ENCODE measurements at places on chromosomes 13 and 19.

- no peak for DNase-seq
Measured at GRCh38 chr13:87147076-87147475, 524.1 kb upstream of the SLITRK5 start.

GRCh38 chr19:50203281-50204080 is at the start of gene MYH14:
Gene MYH14 (plus strand): TSS chr19:50203622. CDS start chr19:50210366, 6,744 bp downstream.
- DNase-seq = no peak

DNA sequence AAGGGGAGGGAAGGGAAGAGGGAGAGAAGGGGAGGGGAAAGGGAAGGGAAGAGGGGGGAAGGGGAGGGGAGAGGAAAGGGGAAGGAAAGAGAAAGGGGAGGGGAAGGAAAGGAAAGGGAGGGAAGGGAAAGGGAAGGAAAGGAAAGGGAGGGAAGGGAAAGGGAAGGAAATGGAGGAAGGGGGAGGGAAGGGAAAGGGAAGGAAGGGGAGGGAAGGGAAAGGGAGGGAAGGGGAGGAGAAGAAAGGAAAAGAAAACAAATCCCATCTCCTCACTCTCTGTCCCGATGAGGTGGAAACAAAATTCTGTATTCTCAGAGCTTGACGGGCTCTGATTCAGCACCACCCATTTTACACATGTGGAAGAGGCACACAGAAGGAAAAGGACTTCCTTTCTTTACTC is 51.4 kb upstream of the SIN3B start:
- DNase-seq = no peak

- DNase-seq = no peak
Measured at GRCh38 chr13:78102121-78102677, 183.6 kb upstream of the EDNRB start.

DNA sequence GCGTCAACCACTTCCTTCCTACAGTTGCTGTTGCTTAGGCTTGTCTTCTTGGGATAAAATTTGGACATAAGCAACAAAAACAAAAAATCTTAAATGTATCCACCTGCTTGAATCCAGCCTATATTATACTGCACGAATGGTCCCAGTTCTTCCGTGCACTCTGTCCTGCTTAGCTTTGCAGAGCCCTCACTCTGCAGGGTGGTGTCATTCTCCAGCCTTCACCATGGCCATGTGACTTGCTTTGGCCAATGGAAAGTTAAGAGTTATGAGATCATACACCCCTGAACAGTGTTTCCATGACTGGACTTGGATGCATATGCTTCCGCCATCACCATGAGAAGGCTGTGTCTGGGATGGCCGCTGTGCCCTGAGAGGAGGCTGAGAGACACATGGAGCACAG is 27.4 kb upstream of the SACS start:
- no peak for DNase-seq
